ENCODE measurements at places on chromosomes 11 and 22. TPM values are rescaled to one million over a fixed set of nuclear protein-coding genes. Genes with fewer than 3 reads are reported as not detected.

DNA sequence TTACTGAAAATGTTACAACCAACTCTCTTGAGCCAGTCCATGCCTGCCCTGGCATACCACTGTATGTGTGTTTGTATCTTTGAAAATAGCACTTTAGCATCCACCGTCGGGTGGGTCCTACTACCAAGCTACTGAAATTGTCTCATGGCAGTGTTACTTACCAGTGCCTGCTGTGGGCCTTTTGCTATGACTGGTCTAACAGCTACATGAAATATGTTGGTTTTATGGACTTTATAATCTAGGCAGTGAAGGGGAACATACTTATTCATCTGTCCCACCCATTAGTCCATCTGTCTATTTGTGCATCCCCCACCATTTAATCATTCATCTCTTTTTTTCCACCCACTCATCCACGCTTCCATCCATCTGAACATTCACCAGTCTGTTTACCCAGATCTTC, 106.0 kb downstream of the NAV2 start:
- no peak for DNase-seq
- H3K36me3 ChIP-seq = no peaks in the 10 kb centered on the region
- no peak overlapping the region for H3K27ac ChIP-seq
- no peak overlapping the region for H3K4me3 ChIP-seq
- H3K4me1 ChIP-seq = peaks cover 22% of the 10 kb centered on the region

- H3K27ac ChIP-seq = peak overlapping the region; percentile 67
- H3K4me1 ChIP-seq = peaks cover 46% of the 10 kb centered on the region
- H3K4me3 ChIP-seq = no peak overlapping the region
- H3K36me3 ChIP-seq = peaks cover 18% of the 10 kb centered on the region
Observed at GRCh38 chr11:128482512-128483191, 104.7 kb downstream of the ETS1 start.

- DNase-seq = no peak
- H3K27ac ChIP-seq = no peak overlapping the region
- no peaks in the 10 kb centered on the region for H3K4me1 ChIP-seq
- H3K27me3 ChIP-seq = no peaks in the 10 kb centered on the region
- no peak overlapping the region for H3K4me3 ChIP-seq
Observed at GRCh38 chr11:83827520-83827919, 541.4 kb upstream of the CCDC90B start.

GRCh38 chr11:134157451-134157850, 66.3 kb downstream of the NCAPD3 start:
- DNase-seq = no peak
- no peaks in the 10 kb centered on the region for H3K4me1 ChIP-seq
- H3K4me3 ChIP-seq = no peak overlapping the region
- no peak overlapping the region for H3K27ac ChIP-seq
- H3K36me3 ChIP-seq = peaks cover 91% of the 10 kb centered on the region

ASCL2 gene
- not detected for total RNA-seq

- H3K4me1 ChIP-seq = peaks cover 20% of the 10 kb centered on the region
- H3K27me3 ChIP-seq = no peaks in the 10 kb centered on the region
- no peak overlapping the region for H3K27ac ChIP-seq
- peaks cover 50% of the 10 kb centered on the region for H3K36me3 ChIP-seq
- H3K4me3 ChIP-seq = no peak overlapping the region
- no peak for DNase-seq
Observed at GRCh38 chr11:68260484-68260883, 11.3 kb downstream of the C11orf24 start.

- no peak overlapping the region for H3K4me3 ChIP-seq
- H3K27me3 ChIP-seq = no peaks in the 10 kb centered on the region
- peaks cover 8% of the 10 kb centered on the region for H3K4me1 ChIP-seq
- H3K36me3 ChIP-seq = no peaks in the 10 kb centered on the region
Observed at GRCh38 chr11:92588393-92588792, 363.8 kb downstream of the FAT3 start.

DNA sequence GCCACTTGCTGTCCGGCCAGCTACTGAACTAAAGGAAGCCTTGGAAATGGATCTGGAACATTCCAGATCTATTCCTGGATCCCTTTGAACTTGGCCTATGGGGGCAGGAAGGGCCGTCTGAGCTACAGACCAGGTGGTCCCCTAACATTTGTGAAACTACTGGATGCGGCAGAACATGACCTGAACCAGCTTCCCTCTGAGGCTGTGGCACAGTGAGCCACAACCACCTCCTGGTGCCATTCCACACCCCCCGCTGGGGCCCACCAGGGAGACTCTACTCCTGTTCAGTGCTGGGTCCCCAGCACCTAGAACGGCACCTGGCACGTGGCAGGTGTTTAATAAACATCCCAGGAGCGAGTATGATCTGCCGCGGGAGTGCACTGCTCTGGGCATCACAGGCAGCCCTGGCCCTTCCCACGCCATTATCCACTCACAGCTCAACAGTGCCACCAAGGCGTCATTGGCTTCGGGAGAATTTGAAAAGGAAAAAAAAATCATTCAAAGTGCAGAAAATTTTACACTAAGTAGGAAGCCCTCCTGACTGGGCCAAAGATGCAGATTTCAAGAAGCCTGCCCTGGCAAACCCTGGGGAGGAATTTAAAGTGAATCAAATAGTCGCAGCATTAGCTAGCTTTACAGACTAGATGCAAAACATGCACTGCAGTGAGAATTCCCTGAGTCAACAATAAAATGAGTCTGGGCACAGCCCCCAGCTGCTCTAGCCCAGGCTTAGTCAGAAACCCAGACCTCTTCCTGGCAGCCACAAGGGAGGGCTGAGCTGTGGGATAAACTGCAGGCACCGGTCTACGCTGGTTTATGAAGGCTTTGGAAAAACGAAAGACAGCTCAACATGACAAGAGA, 14.3 kb upstream of the EFCAB6 start:
- no peak overlapping the region for H3K4me3 ChIP-seq
- H3K36me3 ChIP-seq = no peaks in the 10 kb centered on the region
- peaks cover 24% of the 10 kb centered on the region for H3K4me1 ChIP-seq

GRCh38 chr22:20062766-20063083, 17.3 kb upstream of the DGCR8 start:
- H3K27me3 ChIP-seq = no peaks in the 10 kb centered on the region
- H3K36me3 ChIP-seq = peaks cover 78% of the 10 kb centered on the region
- H3K4me3 ChIP-seq = no peak overlapping the region
- H3K4me1 ChIP-seq = no peaks in the 10 kb centered on the region
- no peak for DNase-seq

DNA sequence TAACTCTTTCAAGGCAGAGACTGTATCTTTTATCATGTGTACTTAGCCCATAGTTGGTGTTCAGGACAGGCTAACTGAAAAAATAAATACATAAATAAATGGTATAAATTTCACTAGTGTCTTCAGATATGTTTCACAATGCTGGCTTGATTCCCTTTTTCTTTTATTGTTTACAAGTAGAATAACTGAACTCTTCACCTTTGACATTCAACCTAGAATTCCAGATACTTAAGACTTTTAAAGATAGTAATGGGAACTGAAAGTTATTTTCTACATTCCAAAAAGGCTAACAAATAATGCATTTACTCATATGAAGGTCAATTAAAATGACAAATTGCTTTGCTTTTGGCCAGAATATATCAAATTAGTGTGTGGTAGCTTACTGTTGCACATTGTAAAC, 411.3 kb upstream of the TENM4 start:
- H3K36me3 ChIP-seq = no peaks in the 10 kb centered on the region
- no peak overlapping the region for H3K27ac ChIP-seq
- no peak overlapping the region for H3K4me3 ChIP-seq
- DNase-seq = peak; percentile 14
- no peaks in the 10 kb centered on the region for H3K27me3 ChIP-seq

DNA sequence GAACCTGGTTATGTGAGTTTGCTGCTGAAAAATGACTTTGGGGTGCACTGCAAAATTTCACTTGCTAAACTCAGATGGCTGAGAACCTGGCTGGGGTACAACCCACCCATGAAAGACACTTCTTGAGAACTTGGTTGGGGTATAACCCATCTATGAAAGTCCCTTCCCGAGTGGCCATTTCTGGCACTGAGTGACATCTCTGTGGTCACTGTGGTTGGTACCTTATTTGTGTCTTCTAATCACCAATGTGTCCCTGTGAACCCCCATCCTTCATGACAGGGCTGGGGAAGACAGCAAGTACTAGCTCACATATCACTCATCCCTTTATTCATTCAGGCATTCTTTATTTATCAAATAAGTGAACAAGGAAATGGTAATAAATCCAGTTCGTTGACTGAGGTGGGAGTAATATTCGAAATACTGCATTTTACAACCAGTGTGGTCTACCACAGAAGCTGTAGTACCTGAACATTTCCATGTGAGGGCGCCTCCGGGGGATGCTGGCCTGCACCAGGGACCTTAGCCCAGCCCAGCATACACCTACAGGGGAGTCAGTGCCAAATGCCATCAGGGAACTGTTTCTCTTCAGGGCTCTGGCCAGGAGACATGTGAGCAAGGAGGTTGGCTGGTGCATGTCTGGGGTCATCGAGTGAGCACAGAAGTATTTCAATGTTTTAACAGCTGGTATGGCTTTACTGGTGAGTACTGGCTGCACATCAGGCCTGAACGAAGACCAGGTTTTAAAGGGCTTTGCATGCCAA, 122.1 kb downstream of the CSNK2A3 start:
- H3K27ac ChIP-seq = no peak overlapping the region
- no peak overlapping the region for H3K4me3 ChIP-seq
- no peaks in the 10 kb centered on the region for H3K36me3 ChIP-seq
- H3K4me1 ChIP-seq = no peaks in the 10 kb centered on the region
- no peaks in the 10 kb centered on the region for H3K27me3 ChIP-seq
- no peak for DNase-seq

Data from stomach (tissue), 19 donors.